ENCODE measurements at places on chromosomes 12 and 14.

DNA sequence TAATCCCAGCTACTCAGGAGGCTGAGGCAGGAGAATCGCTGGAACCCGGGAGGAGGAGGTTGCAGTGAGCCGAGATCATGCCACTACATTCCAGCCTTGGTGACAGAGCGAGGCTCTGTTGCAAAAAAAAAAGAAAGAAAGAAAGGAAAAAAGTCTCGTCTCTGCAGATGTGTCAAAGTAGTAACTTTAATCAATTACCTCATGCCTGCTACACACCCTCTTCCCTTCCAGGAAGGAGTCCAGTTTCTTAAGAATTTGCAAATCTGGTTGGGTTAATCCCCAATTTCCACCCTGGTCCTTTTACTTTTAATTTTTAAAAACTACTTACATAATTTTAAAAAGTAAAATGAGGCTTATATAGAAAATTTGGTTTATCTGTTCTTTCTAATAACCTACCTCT lies 234.5 kb upstream of the KITLG start:
- no peak for DNase-seq

GRCh38 chr12:96155781-96156180 lies 38.4 kb upstream of the ELK3 start:
- no peak for DNase-seq

- DNase-seq, result no peak
Measured at GRCh38 chr12:120013659-120014380, 24.8 kb downstream of the BICDL1 start.

GRCh38 chr12:32419520-32419960 lies 20.2 kb downstream of the FGD4 start:
- DNase-seq, result no peak

DNA sequence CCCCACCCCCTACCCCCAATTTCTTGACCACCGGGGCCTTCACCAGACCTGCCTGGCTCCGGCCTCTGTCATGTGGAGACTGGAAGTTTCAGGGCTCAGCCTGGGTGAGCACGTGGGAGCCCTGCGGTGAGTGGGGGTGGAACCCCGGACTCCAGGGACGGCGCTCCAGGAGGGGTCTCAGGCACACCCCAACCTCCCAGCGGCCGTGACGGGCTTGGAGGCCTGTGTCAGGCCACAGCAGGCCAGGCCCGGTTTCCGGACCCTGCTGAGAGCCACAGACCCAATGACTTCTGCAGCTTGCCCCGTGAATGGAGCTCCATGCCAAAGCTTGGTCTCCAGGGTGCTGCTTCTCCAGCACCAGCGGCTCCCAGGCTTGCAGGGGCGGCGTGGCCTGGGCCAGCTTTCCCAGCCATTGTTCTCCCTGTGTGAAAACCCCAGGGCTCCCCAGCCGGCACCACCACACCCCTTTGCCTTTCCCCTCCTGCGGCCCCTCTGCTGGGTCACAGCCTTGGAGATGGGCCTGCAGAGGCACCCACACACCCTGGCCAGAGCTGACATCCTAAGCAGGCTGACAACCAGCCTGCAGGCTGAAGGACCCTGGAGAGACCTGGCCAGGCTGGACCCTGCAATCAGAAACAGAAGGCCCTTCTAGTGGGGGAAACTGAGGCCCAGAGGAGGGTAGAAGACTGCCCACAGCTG lies 186.2 kb upstream of the C14orf180 start:
- no peak for DNase-seq

DNA sequence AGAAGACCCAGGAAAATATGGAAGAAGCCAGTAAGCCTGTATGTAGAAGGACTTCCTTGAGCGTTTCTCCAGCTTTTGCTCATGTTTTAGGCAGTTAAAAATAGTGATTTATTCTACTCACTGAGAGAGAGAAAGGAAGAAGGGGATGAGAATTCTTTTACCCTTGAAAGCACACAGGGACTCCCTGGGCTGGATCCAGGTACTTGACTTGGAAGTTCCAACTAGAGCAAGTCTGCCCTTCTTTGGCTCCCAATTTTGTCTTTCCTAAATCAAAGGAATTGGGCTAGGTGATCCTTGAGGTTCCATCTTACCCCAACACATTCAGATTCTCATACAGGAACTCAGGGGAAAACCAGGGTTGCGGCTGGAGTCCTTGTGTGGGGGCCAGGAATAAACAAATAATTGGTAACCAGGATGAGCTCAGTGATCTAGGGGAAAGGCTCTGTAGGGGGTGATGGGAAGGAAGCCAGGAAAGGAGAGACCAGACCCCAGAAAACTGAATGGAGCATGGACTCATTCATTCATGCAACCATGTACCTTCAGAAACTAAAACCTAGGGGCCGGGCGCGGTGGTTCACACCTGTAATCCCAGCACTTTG lies 11.5 kb upstream of the ITGA5 start:
- DNase-seq, result no peak

DNA sequence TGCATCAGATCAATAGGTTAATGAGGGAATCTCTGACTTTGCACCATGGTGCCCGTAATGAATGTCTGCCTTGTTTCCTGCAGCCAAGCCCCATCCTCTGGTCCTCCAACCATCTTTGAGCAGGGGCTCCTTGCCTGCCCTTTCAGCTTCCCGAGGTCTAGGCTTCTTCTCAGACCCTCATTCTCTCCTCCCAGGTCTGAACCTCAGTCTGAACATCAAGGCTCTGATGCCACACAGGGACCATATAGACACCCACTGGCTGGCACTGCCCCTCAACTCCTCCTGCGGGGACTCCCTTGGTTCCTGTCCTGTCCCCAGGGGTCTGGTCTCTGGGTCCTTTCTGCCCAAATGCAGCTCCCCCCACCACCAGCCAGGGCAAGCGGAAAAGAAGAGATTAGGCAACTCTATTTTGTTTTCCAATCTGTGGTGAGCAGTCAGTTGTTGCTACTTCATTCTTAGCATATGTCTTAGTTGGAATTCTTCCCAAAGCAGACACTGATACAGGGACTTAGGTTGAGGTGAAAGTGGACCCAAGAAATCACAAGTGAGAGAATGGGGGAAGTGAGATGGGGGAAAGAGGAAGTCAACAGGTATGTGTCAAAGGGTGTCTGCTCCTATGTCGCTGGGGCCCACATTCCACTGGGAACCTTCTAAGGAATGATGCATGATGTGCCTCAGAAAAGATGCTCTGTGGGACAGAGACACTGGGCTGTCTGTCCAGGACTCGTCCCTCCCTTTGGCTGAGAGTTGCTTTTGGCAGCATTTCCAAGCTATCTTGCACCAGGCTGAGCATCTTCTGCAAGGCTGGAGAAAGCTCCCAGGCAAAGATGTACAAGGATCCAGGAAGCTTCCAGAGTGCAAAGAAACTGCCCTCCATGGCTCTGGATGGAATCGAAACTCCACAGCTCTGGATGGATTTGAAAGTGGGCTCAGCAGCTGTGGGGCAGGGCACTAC lies 1096.5 kb upstream of the TMEM132C start:
- no peak for DNase-seq

- DNase-seq, result peak; percentile 36
Measured at GRCh38 chr14:39023939-39024871, 78.8 kb downstream of the SEC23A start.

- no peak for DNase-seq
Measured at GRCh38 chr14:93976477-93977057, at the start of gene ASB2. ASB2 (minus strand) TSS chr14:93976570; CDS start chr14:93964539, 12,031 bp downstream.

GRCh38 chr14:54483073-54483745 lies 5.6 kb downstream of the GMFB start:
- no peak for DNase-seq

DNA sequence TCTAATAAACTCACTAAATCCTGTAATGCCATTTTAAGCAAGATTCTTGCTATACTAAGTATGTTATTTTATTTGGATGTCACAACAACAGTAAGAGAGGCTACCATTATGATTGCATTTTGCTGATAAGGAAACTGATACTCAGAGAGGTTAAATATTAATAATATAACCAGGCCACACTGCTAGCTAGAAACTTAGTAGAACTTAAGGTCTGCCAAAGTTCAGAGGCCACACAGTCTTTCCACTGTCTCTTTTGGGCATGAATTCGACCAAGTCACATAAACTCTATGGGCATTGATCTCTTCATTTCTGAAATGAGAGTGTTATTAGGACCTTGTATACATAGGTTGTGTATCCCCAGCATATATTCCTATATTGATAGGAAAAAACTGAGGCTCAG lies 147.9 kb downstream of the SYNE2 start:
- no peak for DNase-seq

DNA sequence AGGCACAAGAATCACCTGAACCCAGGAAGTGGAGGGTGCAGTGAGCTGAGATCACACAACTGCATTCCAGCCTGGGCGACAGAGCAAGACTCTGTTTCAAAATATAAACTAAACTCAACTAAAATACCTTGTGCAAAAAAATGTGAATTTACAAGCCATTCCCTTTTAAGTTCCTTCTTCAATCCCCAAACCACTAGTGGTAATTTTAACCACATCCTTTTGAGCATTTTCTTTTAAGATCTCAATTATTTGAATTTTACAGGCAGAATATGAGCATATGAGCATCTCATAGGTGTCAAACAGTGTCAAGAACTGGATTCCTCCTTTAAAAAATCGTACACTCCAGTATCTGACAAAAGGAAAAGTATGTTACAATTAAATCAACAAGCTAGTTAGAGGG lies 57.0 kb upstream of the NPFF start:
- no peak for DNase-seq

DNA sequence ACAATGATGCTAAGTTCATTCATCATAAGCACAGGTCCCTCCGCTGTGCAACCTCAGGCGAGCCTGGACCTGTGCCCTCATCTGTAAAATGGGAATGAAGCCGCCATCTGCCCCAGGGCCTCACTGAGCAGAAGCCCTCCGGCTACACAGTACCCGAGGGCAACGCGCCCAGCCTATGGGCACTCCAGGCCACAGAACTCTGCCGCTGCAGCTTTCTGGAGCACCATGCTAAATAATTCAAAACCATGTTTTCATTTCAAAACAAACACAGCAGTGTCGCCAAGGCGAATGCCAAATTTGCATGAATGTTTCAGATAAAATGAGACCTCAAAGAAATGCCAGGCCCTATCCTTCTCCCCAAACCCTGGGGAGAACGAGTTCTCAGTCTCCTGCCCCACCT lies 4.0 kb downstream of the NCOR2 start:
- no peak for DNase-seq

DNA sequence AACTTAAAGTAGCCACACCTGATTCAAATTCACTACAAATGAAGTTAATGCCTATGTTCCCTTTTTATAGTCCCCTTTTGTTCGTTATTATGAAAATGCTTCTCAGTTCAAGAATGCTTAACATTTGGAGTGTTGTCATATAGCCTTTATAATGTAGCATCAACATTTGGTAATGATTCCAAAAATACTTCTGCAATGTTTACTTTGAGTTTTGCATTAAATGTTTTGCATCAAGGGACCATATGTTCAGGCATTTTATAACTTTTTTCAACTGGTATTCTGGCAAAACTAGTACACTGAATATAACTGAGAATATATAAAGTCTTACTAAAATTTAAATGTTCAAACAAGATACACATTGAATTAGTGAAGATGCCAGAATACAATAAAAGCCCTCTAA lies 209.6 kb upstream of the SLC16A7 start:
- DNase-seq, result no peak

- no peak for DNase-seq
Measured at GRCh38 chr12:69779928-69780327, 41.3 kb downstream of the RAB3IP start.

GRCh38 chr12:52190860-52191729 lies 719 bp downstream of the KRT80 start:
- DNase-seq, result no peak

DNA sequence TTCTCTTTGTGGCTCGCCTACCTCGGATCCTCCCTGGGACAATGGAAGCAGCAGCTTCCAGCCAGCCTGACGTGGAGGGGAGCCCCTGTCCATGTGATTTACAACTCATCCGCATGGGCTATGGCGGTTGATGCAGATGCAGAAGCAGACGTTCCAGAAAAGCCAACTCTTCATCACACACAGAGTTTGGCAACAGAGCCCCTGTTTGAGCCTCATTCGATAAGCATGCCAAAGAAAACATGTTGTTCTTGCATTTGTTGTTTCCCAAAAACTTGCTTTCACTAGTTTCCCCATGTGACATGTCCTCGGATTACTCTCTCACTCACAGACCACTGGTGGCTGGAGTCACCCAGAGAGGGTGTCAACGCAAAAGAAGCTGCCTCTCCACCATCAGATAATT lies 16.4 kb upstream of the TC2N start:
- DNase-seq, result no peak

- DNase-seq, result peak; percentile 80
Measured at GRCh38 chr14:92783813-92784431, 10.2 kb upstream of the GOLGA5 start.

DNA sequence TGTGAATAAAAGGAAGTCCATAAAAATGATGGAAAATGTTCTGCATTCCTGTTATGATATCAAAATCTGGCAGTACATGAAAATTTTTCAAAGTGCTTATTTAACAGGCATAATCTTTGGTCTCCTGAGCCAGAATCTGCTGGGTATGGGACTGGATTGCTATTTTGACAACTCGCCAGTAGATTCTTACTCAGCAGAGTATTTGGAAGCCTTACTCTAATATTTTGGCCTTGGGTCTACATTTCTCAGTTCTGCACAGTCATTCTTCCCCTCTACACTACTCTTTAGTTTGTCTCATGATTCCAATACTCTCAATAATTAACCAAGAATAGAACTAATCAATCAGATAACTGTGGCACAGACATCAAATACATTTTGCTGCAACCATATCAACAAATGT lies 1.1 kb upstream of the SLCO1B1 start:
- no peak for DNase-seq

DNA sequence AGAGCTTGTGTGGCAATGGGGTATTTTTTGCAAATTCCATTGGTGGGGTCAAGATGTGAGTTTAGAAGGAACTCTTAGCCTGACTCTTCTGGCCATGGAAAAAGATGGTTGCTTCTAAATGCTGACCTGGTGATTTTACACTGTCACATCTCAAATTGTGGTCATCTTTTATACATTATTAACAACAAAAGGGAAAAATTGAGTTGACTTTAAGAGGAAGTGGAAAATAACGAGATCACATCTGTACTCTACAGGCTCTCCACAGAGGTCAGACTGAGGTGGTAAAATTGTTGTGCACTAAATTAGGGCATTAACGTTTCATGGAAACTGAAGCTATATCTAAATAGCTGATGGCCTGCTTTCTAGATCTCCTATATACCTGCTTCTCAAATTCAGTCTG lies 44.7 kb downstream of the PTPN11 start:
- DNase-seq, result no peak

DNA sequence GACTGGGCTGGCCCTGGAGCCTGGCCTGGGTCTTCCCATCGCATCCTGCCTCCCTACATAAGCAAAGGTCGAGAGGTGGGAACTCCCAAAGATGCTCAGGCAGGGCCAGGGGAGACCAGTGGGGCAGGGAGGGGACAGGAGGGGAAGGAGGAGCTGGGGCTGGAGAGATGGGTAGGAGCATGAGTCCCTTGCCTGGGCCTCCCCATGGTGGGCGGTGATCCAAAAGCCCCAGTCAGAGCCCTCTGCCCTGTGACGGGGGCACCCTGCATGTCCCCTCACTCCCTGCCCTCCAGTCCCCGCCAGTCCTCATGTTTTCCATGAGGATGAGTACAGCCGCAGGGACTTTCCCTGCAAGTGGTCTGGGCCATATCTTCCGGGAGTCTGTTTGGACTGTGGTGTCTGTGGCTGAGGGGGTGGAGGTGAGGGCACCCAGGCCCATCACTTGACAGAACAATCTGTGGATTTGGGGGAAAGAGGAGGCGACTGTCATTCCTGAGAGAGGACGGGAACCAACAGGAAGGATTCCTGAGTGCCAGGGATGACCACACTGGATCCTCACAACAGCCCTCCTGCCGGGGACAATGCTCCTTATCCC lies 9.3 kb downstream of the BDKRB2 start:
- no peak for DNase-seq

Measured in NCI-H345 (cell line).